ENCODE measurements at places on chromosomes 2 and 18.

GRCh38 chr18:24629921-24630320 is 169.5 kb downstream of the HRH4 start:
- no peak for DNase-seq

- no peak for DNase-seq
Observed at GRCh38 chr2:175355246-175355645, 173.7 kb upstream of the ATP5MC3 start.

GRCh38 chr2:98907385-98907784 is 28.6 kb downstream of the CRACDL start:
- DNase-seq = no peak

DNA sequence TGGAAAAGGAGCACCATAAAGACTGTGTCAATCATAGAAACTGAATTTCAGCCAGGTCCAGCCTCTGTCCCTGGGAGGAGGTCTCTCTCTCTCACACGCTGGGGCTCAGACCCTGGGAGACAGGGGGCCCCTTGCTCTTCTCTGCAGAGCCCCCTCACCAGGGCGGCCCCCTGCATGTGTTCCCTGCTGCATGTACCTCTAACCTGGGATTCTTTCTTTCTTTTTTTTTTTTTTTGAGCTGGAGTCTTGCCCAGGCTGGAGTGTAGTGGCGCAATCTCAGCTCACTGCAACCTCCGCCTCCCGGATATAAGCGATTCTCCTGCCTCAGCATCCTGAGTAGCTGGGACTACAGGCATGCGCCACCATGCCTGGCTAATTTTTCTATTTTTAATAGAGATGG is 46.5 kb downstream of the TPO start:
- no peak for DNase-seq

DNA sequence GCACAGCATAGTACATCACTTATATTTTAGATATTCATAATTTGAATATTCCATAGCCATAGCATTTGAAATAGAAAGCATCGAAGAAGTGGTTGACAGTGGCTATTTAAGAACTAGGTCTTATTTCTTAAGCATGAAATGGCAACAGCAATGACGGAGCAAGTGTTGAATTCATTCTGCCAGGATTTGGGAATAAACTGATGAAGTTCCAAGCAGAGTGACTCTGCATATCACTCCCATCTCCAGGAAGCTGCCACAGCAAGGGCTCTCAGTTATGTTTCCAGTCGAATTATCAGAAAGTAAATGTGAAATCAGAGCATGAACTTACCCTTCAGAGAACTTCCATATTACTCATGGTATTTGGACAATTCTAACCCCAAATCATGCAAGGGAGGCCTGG is 208.1 kb downstream of the IKZF2 start:
- DNase-seq = no peak

DNA sequence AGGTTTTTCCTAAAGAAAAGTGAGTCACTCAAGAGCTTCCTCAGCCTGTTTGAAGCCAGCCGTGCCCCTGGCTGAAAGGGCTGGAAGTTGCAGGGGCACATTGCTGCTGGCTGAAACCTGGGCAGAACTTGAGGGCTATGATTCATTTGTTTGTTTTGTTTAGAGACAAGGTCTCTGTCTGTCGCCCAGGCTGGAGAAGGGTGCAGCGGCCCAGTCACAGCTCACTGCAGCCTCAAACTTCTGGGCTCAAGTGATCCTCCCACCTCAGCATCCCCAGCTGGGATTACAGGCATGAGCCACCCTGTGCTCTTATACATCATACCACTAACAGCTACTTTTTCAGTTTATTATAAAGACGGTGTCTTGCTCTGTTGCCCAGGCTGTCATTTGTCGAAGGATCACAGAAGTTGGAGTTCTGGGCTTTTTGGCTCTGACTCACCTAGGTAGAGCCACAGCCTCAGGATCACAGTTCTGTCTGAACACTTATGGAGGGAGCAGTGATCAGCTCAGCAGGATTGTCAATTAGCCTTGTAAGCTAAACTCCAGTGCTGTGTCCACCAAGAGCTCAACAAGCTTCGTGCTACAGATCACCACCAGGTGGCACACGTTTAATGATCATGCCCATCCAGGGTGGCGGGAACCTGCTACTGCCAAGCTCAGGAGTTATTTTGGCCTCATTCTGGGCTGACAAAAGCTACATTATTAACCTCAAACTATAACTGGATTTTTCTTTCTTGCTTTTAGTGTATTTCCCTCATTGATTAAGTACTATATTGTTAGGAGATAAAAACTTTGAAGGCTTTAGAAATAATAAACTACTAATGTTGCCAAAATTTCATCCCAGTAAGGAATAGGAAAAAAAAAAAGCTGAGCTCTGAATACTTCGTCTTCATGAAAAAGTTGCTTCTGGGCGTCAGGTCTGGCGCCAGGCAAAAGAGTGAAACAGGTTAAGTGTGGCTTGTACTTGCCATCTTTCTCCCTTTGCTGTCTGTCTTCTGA is 57.9 kb downstream of the ARHGEF33 start:
- DNase-seq = peak; percentile 61

DNA sequence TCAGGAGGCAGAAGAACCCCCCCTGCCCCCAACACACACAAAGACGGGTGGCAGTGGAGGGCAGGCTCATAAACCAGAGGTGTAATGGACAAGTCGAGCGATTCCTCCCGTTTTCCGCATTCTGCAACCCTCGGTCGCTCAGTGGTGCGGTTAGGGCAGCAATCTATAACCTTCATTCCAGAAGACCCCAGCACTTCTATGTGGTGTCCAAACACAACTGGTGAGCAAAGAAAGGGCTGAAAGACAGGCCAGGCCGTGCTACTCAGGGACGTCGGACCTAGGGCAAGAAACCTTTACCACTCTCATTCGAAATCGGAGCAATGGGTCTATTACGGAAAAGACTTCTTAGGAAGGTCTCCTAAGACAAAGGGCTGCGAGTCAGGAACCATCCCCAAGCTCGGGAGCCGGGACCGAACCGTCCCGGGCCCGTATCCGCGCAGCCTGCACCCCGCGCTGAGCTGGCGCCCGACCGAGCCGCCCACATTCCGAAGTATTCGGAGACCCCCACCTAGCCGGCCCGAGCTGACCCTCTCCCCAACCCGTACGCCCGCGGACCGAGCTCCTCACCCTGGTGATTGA is 568 bp downstream of the ARL5A start:
- DNase-seq = no peak

DNA sequence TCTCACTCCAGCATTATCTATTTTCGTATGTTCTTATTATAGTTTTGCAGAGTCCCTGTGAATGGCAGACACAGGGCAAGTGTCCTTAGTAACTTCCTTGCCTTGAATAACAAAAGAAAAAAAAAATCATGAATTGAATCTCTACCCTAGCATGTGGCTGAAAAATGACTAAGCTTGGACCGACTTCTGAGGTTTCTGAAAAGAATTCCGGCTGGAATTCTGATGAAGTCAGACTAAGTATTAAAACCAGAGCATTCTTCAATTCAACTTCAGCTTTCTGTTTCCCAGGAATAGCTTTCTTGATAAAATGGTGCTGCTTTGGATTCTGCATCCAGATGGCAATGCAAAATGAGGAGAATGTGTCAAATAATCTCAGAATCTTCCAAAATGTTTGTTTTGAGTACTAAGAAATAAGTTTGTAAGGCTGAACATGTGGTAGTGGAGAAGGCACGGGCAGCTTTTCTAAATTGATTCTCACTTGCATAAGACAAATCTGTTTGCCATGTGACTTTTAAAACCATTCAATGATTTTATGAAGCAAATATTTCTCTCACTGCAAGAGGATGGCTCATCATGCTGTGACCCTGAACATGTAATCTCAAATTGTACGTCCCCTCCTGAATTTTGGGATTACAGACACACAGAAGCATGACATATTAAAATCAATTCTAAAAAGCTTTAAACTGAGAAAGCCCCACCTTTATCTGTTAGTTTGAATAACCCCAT is 1462.8 kb upstream of the LRRTM1 start:
- no peak for DNase-seq

GRCh38 chr18:59052965-59053820 is 86.5 kb upstream of the SEC11C start:
- peak; percentile 32 for DNase-seq

- DNase-seq = no peak
Observed at GRCh38 chr18:35923939-35924684, 48.4 kb upstream of the RMP24 start.

DNA sequence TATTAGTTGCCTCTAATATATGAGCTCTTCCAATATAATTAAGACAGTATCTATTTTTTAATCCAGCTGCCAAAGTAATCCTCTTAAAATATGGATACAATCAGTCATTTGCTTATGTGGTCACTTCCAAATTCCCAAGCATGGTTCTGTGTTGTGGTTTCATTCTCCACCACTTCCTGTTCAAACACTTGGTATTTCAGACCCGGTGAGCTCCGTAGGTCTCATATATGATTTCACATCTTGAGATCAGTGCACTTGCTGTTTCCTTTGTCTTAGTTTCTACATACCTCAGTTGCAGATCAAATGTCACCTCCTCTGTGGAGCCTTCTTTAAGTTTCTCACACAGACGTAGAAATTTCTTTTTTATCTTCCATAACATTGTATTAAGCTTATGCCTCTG is 254.2 kb downstream of the KCNS3 start:
- DNase-seq = peak; percentile 68

- DNase-seq = no peak
Observed at GRCh38 chr2:205169464-205169863, 512.8 kb upstream of the NRP2 start.

- DNase-seq = no peak
Observed at GRCh38 chr2:218644721-218645120, 14.7 kb downstream of the ZNF142 start.

DNA sequence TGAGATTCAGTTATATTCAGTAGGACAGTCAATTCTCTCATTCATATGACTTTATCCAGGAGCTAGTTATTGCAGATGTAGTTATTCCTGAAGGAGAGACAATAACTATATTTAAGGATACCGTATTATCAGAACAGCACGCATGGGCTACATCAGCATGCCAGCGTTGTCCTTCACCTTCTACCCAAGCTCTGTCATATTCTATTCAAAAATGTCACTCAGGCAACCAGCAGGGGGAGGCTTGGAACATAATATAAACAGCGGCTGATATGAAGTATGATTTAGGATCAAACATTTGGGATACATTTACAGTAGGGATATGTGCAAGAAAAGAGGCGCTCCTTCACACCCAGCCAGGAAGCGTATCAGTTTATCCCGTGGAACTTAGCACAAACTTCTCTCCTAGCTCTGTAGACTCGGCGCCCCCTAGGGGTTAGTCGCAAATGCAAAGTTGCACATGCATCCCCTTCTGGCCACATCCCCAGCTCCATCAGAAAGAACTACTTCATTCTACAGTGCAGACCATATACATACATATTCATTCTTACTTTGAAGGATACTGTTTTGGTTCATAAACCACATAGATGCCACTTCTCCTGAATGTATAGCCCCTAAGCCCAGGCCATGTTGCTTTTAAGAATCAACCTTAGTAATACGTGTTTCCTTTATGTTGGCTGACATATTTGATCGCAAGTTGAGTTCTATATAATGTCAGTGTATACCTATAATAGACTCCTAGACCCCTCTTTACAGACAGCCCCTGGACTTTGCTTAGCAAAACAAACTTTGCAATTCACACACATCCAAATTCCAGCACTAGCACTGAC is 759.4 kb downstream of the ADCYAP1 start:
- no peak for DNase-seq
